ENCODE measurements at places on chromosomes 4 and X.

- H3K27ac ChIP-seq = no peak within 1 kb of the TSS
- no peak within 1 kb of the TSS for H3K4me3 ChIP-seq
- no peaks in the 10 kb centered on the region for H3K4me1 ChIP-seq
Measured at GRCh38 chrX:2928583-2929434, at the start of gene ARSD. ARSD (minus strand) TSS chrX:2929339; CDS start chrX:2929275, 64 bp downstream.

DNA sequence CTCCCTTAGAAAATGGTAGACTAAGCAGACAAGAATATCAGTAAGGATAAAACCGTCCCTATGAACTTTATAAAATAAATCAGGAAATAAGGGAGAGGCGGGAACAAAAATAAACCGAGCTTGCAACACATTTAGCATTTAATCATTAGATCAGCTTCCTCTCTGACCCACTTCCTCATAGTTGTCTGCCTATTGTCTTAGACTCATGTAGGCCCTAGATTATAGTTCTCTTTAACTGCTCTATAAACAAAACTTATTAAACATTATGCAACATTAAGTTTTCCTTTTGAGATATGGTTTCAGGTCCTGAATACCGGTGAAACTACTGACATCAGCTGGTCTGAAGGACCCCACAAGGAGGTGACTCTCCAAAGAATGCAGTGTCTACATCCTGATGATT lies 15.8 kb upstream of the SRD5A3 start:
- H3K4me1 ChIP-seq = no peaks in the 10 kb centered on the region
- H3K36me3 ChIP-seq = no peaks in the 10 kb centered on the region
- H3K4me3 ChIP-seq = no peak overlapping the region
- H3K27me3 ChIP-seq = no peaks in the 10 kb centered on the region

DNA sequence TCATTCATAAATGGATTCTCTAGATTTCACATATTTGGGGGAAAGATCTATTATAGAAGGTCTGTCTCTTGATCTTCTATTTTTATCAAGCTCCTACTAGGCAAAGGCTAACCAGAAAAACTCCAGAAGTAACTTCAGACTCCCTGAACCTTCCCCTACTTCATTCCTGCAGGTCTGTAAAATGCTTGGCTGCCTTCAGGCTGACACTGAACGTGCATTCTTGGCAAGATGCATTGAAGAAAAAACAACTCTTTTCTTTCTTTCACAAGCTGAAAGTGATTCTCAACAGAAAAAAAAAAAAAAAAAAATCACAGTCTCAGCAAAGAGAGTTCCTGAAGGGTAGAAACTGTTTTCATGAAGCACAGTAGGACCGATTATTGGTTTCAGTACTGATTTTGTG lies 12.7 kb downstream of the OPHN1 start:
- no peak overlapping the region for H3K27ac ChIP-seq
- no peak for DNase-seq
- H3K27me3 ChIP-seq = no peaks in the 10 kb centered on the region

DNA sequence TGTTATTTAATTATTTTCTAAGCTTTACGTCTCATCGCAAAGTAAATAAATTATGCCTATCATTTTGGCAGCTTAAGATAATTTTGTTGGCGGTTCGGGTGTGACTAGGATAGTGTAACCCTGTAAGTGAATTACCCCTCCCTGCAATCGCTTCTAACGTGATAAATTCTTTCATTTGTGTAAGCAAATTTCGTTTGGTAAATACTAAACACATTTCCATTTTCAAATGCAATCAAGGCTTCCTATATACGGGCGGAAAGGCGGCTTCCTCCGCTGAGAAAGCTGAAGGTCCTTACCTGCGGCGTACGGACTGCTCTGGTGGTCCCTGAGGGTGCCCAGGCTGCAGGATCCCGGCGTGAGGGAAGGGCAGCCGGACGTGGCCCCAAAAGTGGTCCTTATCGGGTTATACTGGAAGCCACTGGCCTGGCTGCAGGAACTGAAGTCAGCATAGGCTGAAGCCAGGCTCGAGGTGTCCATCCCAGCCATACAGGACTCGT lies 403 bp downstream of the PHOX2B start:
- no peak for DNase-seq
- H3K4me1 ChIP-seq = no peaks in the 10 kb centered on the region
- H3K27me3 ChIP-seq = peaks cover 23% of the 10 kb centered on the region
- no peaks in the 10 kb centered on the region for H3K36me3 ChIP-seq
- H3K4me3 ChIP-seq = no peak overlapping the region

DNA sequence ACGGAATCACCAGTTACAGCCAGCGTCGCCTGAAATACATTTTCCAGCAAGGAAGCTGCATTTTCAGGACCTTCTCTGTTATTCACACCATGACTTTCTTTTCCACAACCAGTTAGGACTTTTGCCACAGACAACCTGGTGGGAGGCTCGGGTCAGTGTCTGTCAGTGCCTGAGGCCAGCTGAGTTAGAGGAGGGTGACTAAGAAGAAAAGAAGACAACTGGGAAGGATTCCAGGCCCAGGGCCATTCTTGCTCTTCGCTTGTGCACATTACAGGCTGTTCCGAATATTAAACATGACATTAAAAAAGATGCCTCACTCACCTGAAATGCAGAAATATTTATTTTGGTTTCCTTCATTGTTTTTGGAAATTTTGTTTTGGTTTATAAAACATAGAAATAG lies 21.4 kb upstream of the CENPU start:
- peaks cover 6% of the 10 kb centered on the region for H3K36me3 ChIP-seq
- DNase-seq = no peak
- H3K27me3 ChIP-seq = no peaks in the 10 kb centered on the region
- no peak overlapping the region for H3K27ac ChIP-seq

- H3K27ac ChIP-seq = no peak overlapping the region
- H3K36me3 ChIP-seq = no peaks in the 10 kb centered on the region
- no peaks in the 10 kb centered on the region for H3K27me3 ChIP-seq
- DNase-seq = no peak
- H3K4me3 ChIP-seq = no peak overlapping the region
Measured at GRCh38 chr4:141645611-141646340, 9.4 kb downstream of the IL15 start.

GRCh38 chr4:1039493-1040343 lies 28.3 kb downstream of the FGFRL1 start:
- H3K27me3 ChIP-seq = no peaks in the 10 kb centered on the region
- no peak for DNase-seq
- H3K4me1 ChIP-seq = no peaks in the 10 kb centered on the region

All from CD8-positive, alpha-beta memory T cell (primary cell).